ENCODE measurements at places on chromosomes 2 and 18.

DNA sequence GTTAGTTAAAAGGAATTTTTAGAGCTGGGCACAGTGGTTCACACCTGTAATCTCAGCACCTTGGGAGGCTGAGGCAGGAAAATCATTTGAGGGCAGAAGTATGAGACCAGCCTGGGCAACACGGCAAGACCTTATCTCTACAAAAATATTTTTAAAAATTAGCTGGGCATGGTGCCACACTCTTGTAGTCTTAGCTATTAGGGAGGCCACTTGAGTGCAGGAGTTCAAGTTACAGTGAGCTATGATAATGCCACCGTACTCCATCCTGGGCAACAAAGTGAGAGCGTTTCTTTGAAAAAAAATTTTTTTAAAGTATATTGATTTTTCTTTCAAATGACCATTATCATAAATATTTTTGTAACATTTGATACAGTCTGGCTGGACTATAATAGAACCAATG, 93.6 kb upstream of the FAM117B start:
- no peak for DNase-seq

DNA sequence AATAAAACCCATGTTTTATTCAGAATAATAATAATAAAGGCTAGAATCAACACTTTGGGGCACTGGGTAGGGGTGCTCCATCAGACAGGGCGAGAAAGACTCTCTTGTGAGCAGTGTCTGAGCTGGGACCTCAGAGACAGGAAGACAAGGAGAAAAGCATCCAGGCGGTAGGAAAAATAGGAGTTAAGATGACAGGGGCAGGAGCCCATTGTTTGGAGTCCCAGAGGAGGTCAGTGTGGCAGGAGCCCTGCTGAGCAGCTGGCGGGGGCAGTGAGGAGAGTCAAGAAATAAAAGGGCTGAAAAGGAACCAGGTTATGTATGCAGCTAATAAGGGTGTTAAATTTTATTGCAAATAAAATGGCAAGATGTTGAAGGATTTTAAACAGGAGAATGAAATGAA, 457.4 kb downstream of the FBXO15 start:
- DNase-seq, result no peak

- DNase-seq, result no peak
Observed at GRCh38 chr2:234110219-234110618, 59.7 kb downstream of the SPP2 start.

GRCh38 chr18:58901143-58901542, 36.5 kb downstream of the ZNF532 start:
- DNase-seq, result no peak

- DNase-seq, result no peak
Observed at GRCh38 chr2:43459446-43460173, 136.2 kb downstream of the THADA start.

GRCh38 chr2:204706939-204707338, 161.7 kb downstream of the PARD3B start:
- DNase-seq, result no peak

GRCh38 chr2:208183972-208184705, 5.7 kb downstream of the C2orf80 start:
- no peak for DNase-seq

- no peak for DNase-seq
Observed at GRCh38 chr18:66638856-66639629, 35.2 kb upstream of the CDH19 start.

DNA sequence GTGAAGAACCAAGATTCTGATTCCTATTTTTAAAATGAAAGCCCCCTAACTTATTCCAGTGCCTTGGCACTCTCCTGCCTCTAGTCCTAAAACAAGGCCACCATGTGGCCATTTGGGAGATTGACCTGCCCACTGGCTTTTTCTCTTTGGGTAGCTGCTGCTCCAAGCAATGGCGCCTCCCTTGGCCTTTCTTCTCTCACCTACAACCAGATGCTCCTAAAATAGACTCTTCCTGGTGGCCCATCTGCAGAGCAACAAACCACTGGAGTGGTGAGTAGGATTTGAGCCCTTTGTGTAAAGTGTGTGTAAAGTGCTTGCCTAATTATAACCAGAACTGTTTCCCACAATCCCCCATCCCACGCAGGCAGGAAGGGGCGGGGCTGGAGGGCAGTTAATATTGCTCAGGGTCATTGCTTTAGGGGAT, 114.2 kb downstream of the FHOD3 start:
- no peak for DNase-seq

DNA sequence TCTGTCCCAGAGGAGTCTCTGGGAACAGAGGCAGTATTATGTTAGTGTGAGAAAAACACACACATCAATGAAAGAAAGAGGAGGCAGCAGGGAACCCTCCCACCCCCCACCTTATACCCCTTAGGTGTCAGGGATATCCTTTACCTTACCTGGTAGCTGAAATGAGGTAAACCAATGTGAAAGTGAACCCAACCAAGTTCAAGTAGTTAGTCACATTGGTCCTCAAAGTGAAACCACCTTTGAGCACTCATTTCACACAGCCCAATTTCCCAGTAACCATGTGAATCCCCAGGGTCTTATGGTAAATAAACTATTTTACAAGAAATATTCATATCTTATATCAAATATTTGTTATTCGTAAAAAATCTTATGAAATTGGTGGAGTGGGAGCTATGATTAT, 377.8 kb downstream of the LRATD1 start:
- no peak for DNase-seq

DNA sequence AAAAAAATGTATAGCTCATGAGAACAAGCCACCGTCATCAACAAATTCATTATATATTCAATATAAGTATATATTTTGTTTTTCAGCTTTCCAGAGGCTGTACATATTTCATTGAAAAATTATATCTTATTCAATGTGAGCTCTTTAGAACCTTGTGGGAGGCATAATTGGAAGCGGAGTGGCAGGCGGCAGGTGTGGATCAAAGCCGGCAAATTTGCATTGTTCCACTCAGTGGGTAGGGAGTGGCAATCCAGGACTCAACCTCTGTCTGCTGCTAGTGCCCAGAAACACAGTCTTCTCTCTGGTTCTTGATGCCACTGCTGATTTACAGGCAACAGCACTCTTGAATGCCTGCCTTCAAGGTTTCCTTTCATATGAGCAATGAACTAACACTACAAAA, 46.9 kb downstream of the GCA start:
- no peak for DNase-seq

DNA sequence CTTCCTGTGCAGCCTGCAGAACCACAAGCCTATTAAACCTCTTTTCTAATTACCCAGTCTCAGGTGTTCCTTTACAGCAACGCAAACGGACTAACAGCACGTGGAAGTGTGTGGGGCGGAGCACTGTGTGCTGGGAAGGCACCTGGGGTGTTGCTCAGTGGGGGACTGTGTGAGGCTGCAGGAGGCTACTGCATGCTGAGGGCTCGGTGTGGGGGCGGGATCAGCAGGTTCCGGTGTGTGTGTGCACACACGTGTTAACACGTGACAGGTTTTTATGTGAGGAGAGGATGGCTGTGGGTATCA, 58.9 kb downstream of the ANKMY1 start:
- DNase-seq, result no peak

- DNase-seq, result no peak
Observed at GRCh38 chr2:203797712-203798111, 69.9 kb upstream of the CTLA4 start.

GRCh38 chr2:9703701-9704221, 73.0 kb upstream of the YWHAQ start:
- peak; percentile 19 for DNase-seq

DNA sequence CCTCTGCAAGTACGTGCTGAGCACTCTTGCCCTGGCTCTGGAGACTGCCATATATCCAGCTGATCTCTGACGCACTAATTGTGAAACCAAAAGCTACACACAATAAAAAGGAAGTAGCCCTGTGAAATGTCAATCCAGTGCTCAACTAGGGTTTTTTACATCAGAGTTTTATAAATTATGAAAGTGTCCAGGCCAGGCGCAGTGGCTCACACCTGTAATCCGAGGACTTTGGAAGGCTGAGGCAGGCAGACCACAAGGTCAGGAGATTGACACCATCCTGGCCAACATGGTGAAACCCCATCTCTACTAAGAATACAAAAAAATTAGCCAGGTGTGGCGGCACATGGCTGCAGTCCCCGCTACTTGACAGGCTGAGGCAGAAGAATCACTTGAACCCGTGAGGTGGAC, 24.5 kb upstream of the PEX13 start:
- no peak for DNase-seq

Data from AG04449 (cell line).